ENCODE measurements at places on chromosomes 12 and 14. TPM values are rescaled to one million over a fixed set of nuclear protein-coding genes. Genes with fewer than 3 reads are reported as not detected.

DNA sequence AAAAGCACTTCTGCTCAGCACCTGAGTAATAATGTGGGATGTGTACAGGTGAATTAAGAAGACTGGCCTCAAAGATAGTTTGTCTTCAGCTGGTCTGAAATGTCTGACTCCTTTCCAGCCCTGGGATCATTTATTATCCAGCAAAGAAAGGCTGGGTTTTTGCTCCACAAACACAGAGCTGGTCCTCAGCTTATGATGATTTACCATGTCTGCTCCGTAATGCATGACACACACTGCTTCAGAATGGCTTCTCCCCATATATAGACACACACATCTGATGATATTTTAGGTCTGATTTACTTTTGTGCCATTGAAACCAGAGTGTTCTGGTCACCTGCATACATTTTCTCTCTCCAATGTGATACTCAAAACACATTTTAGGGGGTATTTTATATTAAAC lies 225.0 kb downstream of the SLC25A21 start:
- no peak for DNase-seq

KCNH5 gene
- not detected for total RNA-seq

DNA sequence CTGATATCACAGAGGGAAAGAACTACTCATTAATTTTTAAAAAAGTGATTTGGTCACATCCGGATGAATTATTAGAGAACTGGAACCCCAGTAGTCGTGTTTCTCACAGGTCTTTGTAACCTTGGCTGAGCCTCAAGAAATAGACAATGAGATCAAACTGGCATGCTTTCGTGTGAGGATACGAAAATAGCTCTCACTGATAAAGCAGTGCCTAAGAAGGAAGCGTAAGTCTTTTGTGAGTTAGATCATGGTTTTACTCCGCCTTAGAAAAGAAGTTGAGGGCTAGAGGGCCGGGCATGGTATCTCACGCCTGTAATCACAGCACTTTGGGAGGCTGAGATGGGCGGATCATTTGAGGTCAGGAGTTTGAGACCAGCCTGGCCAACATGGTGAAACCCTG lies 33.8 kb upstream of the GALNT16 start:
- no peak for DNase-seq

GRCh38 chr12:105100998-105101397 lies 6.5 kb upstream of the WASHC4 start:
- DNase-seq = no peak

SLC17A8 gene
- not detected for total RNA-seq

DNA sequence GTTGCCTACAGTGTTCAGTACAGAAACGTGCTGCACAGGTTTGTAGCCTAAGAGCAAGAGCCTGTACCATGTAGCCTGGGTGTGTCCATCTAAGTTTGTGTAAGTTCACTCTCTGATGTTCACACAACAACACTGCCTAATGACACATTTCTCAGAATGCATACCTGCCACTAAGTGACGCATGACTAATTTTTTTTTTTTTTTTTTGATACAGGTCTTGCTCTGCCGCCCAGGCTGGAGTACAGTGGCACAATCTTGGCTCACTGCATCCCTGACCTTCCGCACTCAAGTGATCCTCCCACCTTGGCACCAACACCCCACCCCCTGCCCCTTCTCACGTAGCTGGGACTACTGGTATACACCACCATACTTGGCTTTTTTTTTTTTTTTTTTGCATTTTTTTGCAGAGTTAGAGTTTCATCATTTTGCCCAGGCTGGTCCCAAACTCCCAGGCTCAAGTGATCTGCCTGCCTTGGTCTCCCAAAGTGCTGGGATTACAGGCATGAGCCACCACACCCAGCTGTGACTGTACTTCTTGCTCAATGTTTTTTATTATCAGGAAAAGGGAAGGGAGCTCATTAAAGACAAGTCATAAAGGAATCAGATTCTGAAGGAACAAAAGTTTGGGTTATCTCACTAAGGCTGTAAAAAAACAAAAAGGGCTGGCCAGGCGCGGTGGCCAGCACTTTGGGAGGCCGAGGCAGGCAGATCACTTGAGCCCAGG lies 10.0 kb upstream of the CDC42BPB start:
- DNase-seq = peak; percentile 93

GRCh38 chr12:47376927-47377326 lies 297.2 kb upstream of the AMIGO2 start:
- no peak for DNase-seq

SCFD1 gene
- total RNA-seq = 141 TPM

LACRT gene
- total RNA-seq = not detected

GRCh38 chr14:63392236-63392635 lies 73.5 kb upstream of the GPHB5 start:
- no peak for DNase-seq

GRCh38 chr14:90682615-90683014 lies 133.6 kb downstream of the TTC7B start:
- no peak for DNase-seq

GRCh38 chr12:89179983-89180382 lies 172.3 kb downstream of the DUSP6 start:
- no peak for DNase-seq

DNA sequence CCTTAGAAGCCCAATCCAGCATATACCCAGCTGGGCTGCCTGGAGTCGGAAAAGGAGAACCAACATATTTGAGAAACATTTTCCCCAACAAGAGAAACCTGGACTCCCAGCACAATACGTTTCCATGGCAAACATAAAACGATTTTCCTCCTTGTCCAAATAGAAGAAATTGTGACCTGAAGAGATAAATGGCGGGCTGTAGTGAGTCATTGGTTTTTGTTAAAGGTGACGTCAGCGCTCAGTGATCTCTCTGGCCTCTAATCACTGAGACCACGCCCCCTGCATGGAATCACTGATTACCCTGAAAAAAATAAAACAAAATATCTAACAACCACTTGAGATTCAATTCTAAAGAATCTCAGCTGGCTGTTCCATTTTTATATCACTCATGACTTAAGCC lies 6.0 kb downstream of the CCDC60 start:
- no peak for DNase-seq

POP5 gene
- total RNA-seq = 26.8 TPM

DNA sequence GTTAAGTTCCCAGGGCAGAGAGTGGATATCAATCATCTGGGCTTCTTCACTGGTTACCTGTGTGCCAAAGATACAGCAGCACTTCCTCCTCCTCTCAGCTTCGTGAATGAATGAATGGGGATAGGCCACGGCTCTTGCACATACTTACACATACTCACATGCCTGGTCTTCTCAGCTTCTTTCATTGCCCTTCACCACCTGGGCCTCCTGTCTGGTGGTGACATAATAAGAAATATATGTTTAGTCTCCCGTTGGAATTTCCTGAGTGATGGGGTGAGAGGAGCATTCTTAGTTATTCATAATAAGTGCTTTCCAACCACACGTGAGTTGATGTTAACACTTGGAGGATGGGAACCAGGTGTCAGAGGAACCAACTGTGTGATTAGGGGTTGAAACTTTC lies 268.1 kb upstream of the RMST start:
- no peak for DNase-seq

- DNase-seq = peak; percentile 60
Measured at GRCh38 chr12:79424109-79424721, 266.5 kb downstream of the PAWR start.

DNA sequence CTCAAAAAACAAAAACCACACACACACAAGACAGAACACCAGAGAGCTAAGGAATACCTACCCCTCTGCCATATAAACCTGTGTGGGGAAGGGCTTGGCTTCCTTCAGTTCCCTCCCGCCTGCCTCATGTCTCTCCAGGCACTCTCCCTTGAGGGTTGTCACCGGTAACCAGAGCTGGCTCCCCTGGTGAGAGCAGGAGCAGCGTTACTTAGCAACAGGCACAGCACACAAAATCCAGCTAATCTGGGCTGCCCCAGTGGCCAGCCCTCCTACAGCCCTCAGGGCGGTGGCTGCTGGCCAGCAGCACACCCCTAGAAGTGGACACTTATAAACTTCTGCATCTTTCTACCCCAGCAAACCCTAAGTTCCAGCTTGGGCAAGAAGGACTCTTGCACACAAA lies 21.6 kb upstream of the NR4A1 start:
- no peak for DNase-seq

DNA sequence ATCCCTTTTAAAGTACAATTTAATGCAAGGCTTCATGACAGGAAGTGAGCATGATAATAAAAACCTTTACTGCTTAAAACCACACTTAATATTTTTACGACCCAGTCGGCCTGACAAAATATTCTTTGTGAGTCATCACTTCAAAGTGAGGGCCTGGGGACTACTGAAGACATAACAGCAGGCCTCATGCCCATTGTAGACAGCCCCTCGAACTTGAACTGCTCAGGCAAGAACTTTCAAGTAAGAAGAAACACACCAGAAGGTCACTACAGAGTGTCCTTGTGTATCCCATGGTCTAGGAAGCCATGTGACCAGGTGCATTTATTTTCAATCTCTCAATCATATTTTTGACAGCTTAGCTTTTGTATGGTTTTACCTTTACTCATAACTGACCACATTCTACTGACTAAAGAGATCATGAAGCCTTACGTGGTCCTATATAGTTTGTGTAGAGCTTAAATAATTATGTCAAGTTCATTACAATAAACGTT lies 61.4 kb upstream of the MANSC4 start:
- DNase-seq = no peak

- no peak for DNase-seq
Measured at GRCh38 chr14:98758440-98758839, 513.6 kb downstream of the BCL11B start.

GRCh38 chr14:68282479-68283377 lies 463.1 kb downstream of the RAD51B start:
- DNase-seq = no peak

RAB5B gene
- total RNA-seq = 87.5 TPM

NGB gene
- total RNA-seq = not detected

CBLN3 gene
- total RNA-seq = 3.5 TPM

DNA sequence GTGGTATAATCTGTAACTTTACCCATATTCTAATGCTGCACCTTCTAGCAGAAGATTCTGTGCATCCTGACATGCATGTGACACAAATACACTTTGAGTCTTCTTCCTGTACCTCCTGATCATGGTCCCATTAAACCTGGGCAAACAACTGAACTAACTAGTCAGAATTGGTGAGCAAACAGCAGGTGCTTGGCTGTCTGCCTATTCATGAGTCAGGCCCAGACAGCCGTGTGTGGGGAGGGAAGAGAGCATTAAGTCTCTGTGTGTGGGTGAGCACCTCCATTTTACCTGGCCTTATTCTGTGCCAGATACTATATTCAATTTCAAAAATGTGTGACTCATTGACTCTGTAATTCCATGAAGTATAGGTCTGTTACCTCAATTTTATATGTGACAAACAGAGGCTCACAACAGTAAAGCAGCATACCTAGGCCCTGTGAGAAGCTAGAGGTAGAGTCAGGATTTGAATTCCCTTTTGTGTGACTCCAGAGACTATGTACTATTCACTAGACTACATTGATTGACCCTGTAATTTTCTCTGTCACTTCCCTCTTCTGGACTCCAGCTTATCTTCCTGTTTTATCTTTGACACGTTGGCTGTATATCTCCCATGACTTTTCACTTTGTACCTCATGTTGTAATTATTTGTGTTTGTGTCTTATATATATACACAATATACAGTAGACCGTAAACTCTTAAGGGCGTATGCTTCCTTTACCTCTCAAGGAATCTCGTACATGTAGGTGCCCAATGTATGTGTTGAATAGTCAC lies 32.2 kb downstream of the SUSD6 start:
- DNase-seq = peak; percentile 55

DNA sequence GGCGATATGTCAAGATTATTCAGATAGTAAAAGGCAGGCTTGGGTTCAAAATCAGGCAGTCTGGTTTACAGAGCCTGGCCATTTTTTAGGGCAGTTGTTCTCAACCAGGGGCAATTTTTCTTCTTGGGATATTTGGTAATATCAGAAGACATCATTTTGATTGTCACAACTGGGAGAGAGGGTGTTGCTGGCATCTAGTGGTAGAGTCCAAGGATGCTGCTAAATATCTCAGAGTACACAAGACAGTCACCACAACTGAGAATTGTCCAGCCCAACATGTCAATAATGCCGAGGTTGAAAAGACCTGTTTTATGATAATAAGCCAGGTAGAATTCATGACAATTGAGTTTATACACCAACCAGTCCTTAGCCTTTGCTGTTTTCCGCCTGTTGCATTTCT lies 733.9 kb downstream of the NRXN3 start:
- no peak for DNase-seq

DNA sequence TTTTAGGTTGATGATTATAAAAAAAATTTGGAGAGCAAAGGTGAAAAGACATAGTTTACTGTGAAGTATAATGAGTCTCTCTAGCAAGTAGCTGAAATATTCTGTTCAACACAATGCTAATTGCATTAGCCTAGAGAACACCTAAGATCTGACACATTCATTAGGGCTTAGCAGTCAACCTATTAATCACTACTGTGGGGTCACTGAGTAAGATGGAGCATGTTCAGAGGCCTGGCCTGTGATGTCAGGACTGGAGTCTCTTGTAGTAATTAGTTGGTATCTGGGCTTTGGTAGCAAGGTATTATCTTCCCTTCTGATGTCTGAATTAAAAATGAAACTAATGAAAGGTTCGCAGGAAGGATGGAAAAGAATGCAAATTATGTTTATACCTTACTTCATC lies 112.7 kb downstream of the SLC16A7 start:
- DNase-seq = no peak

MYH7 gene
- not detected for total RNA-seq

GRCh38 chr12:10158406-10158805 lies 13.5 kb downstream of the OLR1 start:
- DNase-seq = no peak

FGF23 gene
- not detected for total RNA-seq

GRCh38 chr14:28931999-28932398 lies 165.4 kb downstream of the FOXG1 start:
- DNase-seq = no peak

GRCh38 chr12:3046441-3047200 lies 30.6 kb upstream of the TSPAN9 start:
- peak; percentile 58 for DNase-seq

- peak; percentile 74 for DNase-seq
Measured at GRCh38 chr12:75862692-75863471, 168.7 kb downstream of the PHLDA1 start.

GRCh38 chr14:92591346-92591745 lies 77.8 kb downstream of the RIN3 start:
- DNase-seq = no peak

DDIT3 gene
- 136 TPM for total RNA-seq

DNA sequence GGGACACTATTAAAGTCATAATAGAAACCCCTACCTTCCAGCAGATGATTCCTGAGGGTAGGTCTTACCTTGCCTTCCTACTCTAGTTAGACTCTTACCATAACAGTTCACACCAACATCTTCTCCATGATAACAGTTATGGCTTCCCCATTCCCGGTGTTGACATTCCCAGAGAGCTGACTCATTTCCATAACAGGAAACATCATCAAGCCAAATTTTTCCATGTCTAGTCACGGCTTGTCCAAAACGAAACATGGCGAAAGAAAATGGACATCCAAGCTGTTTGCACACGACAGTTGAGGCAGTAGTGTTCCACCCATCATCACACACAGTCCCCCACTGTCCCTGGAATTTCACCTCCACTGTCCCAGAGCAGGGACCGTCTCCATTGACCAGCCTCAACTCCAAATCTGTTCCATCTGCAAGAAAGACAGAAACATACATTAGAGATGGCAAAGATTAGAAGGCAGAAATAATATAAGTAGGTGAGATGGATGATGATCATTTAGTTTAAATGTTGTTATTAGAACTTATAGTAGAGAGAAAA lies 10.6 kb downstream of the CD163L1 start:
- peak; percentile 90 for DNase-seq

BDKRB1 gene
- total RNA-seq = 0.72 TPM

- peak; percentile 97 for DNase-seq
Measured at GRCh38 chr14:65281991-65282895, 130.3 kb upstream of the FUT8 start.

KRT78 gene
- total RNA-seq = not detected

Measured in osteoblast (primary cell).